Ecto neural progenitor cell (in vitro differentiated cells): ENCODE measurements at places on chromosomes 12 and 14.

GRCh38 chr12:52946334-52946733 is 2.6 kb upstream of the KRT18 start:
- DNase-seq, result no peak

DNA sequence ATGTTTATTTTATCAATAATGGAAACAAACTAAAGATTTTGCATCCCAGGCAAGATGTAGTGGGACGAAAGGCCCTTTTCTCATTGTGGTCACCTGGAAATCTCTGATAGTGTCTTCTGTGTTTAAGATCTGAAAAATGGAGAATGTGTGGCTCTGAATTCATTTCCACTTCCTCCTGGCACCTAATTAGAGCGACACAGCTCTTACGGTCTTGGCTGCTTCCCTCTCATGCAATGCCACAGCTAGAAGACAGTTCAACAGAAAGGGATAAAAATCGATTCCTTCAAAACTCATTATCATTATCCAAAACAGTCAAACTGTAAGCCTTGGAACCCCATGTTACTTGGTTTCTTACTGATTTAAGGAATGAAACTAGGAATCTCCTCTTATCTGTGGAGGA is 9.3 kb downstream of the ST8SIA1 start:
- no peak for DNase-seq

- DNase-seq, result no peak
Measured at GRCh38 chr14:76941946-76942805, 86.3 kb downstream of the IRF2BPL start.

GRCh38 chr12:116064493-116064892 is 213.0 kb downstream of the MED13L start:
- DNase-seq, result no peak

GRCh38 chr12:130488358-130488710 is 150.6 kb downstream of the PIWIL1 start:
- no peak for DNase-seq

DNA sequence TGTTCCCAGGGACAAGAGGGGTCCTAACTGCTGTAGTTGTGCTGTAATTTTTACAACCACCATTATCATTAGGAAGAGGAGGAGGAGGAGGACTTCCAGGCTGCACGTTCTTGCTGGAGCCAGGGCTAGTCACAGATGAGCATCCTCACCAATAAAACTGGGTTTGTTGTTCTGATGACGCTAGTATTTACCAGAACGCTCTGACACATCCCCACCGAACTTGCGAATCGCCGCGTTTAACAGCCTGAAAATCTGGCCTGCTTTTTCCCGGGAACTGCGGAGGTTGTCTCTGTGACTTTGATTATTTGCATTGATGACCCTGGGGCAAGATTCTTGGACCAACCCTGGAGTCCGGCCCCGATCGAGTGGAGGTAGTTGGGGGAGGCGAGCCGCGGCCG is 10.2 kb downstream of the TBX5 start:
- DNase-seq, result no peak

DNA sequence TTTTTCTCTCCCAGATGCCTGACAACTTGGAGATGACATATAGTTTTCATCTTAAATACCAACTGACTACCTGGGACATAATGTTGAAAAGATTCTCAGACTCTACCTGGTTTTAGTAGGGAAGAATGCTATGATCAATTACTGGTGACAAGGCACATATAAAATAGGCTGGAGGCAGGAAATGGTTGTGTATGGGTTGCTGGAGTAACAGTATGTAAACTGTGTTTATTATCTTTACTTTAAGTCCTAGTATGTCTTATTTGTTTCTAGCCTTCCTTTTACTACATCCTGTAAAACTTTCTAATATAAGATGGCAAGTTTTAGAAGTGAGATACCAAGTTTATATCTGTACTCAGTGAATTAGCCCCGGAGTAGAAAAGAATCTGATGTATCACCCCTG is 98.1 kb downstream of the NUBPL start:
- DNase-seq, result no peak

- DNase-seq, result no peak
Measured at GRCh38 chr12:115374480-115375185, 690.7 kb upstream of the TBX3 start.

DNA sequence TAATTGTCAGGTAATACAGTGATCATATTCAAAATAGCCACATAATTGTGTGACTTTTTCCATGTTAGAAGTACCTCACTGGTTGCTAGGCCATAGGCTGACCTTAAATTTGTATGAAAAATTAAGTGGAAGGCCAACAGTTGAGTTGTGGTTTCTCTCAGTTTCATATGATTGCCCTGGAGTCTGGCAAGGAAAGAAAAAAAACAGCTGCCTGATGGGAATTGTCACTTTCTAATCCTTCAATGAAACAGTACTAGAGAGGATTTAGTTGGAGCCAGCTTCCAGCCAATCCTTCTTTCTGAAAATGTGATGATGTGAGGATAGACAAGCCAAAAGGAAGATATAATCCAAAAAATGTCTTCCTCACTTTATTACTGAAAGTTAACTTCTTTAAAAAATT is 113.6 kb downstream of the ALX1 start:
- no peak for DNase-seq
